Stimulated activated CD8-positive, alpha-beta memory T cell treated with anti-CD3 and anti-CD28 coated beads, Interleukin-15, amount 100 ng/mL, for 4 hours (primary cell): ENCODE measurements at places on chromosomes 4 and X.

- DNase-seq: no peak
These were observed 10.3 kb downstream of the SPATA4 start for GRCh38 chr4:176185051-176185450.

- no peak for DNase-seq
These were observed 2.1 kb upstream of the PCDH7 start for GRCh38 chr4:30718021-30718542.

- DNase-seq: no peak
These were observed 17.2 kb downstream of the FLNA start for GRCh38 chrX:154357205-154357604.

- DNase-seq: no peak
These were observed 430.5 kb upstream of the TRAM1L1 start for GRCh38 chr4:117515921-117516320.
